ENCODE measurements at places on chromosomes 2 and 18. TPM values are rescaled to one million over a fixed set of nuclear protein-coding genes. Genes with fewer than 3 reads are reported as not detected.

DNA sequence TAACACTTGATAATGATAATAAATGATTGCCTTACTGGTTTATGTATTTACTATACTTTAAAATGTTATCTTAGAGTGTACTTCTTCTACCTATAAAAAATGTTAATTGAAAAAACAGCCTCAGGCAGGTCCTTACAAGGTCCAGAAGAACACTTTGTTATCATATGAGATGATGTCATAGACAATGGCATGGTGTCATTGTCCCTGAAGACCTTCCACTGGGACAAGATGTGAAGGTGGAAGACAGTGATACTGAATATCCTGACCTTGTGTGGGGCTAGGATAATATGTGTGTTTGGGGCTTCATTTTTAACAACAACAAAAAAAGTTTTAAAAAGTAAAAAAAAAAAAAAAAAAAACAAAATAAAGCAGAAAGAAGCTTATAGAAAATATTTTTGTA is 342.2 kb upstream of the KYNU start:
- no peak for DNase-seq

- no peak for DNase-seq
Measured at GRCh38 chr2:101374821-101375561, 12.3 kb downstream of the CREG2 start.

DNA sequence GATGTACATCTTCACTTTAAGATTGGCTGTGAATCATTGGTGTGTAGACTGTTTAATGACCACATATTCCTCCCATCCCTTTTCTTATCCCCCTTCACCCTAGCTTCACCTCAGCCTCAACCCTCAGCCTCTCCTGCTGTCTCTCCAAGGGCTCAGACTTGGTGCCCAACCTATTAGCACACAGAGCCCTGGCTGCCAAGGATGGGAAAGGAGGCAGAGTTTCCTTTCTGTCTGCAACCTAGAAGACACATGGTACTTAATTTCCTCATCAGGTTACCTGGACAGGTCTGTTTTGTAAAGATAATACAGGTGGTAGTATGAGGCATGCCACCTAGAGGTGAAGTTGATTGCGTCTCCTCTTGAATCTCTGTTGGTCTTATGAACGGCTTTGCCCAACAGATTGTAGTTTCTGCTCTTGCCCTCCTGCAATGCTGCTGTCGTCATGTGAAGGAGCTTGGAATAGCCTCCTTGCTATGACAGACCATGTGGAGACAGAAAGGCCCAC is 44.5 kb upstream of the RMND5A start:
- DNase-seq, result no peak

- DNase-seq, result no peak
Measured at GRCh38 chr2:238097988-238098871, 1.9 kb upstream of the ESPNL start.

DNA sequence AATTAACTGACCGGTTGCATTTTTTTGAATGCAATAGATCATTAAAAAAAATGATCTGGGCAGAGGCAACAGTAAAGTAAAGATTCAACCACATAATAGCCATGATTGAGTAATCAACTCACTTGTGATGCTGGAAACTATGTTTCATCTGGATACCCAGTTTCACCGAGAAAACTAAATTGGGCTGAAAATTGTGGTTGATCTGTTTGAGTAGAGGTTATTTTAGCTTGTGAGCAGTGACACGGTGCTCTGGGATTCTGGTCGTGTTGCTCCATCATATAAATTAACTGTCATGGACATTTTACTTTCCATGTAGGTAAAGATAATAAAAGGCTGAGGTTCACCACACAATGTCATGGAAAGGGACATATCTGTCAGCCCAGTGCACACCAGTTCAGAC is 58.7 kb downstream of the CD226 start:
- DNase-seq, result no peak

- DNase-seq, result no peak
Measured at GRCh38 chr2:223545830-223546229, 56.3 kb downstream of the SCG2 start.

GRCh38 chr2:204776781-204777559 is 231.7 kb downstream of the PARD3B start:
- DNase-seq, result no peak

DNA sequence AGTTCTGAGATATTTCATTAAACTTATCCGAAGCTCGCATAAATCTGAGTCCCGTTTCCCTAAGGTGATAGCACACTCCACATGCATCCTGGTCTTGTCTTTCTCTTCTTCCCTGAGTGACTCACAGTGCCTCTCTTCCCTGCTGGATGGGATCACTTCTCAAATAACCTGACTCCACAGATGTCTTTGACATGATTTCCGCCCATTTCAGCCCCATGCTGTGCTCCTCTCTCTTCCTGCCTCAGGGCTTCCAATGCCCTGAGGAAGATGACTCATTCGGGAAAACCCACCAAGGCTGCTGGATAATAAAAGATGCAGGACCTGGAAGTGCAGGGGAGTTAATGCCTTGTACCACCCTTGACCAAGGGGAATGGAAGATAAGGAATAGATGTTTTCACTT is 441.7 kb upstream of the SOX11 start:
- no peak for DNase-seq

- no peak for DNase-seq
Measured at GRCh38 chr2:23803264-23803964, 123.5 kb downstream of the ATAD2B start.

DNA sequence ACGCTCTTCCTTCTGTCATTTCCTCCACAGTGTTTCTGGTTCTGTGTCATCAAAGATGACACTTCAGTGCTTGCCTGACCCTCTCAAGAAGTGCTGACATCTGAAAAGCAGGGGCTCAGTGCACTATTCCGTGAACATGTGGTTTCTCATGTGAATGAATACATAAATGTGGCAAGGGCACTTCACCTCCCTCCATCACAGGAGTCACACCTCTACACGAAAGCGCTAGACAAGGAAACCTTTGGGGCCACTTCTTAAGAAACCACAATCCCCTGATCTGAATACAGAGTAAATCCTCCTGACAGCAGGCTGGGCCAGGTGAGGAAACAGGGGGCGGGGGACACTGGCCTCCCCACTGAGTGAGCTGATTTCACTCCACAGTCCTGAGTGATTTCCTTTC is 145.8 kb upstream of the ACAA2 start:
- DNase-seq, result no peak

GRCh38 chr18:48605408-48605845 is 66.6 kb downstream of the CTIF start:
- no peak for DNase-seq

GRCh38 chr2:44077942-44078511 is 82.2 kb upstream of the LRPPRC start:
- DNase-seq, result no peak

- DNase-seq, result no peak
Measured at GRCh38 chr2:231933916-231934401, 7.8 kb upstream of the NPPC start.

GRCh38 chr2:223786236-223786635 is 51.1 kb downstream of the AP1S3 start:
- DNase-seq, result no peak

- DNase-seq, result no peak
Measured at GRCh38 chr2:235478609-235479008, 15.2 kb upstream of the AGAP1 start.

DNA sequence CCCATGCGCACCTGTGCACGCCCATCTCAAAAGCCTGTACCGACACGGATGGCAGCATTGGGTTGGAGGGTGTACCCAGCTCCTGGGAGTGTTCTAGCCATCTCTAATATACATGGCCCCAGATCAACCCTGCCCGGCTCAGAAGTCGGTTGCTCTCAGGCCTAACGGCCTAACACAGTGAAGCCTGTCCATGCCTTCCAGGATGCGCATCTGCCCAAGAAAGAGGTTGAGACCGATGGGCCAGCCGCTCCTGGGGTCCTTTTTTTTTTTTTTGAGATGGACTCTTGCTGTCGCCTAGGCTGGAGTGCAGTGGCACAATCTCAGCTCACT is 32.1 kb downstream of the PDIA6 start:
- no peak for DNase-seq

GRCh38 chr2:36356298-36356989 is 866 bp downstream of the CRIM1 start:
- no peak for DNase-seq

DNA sequence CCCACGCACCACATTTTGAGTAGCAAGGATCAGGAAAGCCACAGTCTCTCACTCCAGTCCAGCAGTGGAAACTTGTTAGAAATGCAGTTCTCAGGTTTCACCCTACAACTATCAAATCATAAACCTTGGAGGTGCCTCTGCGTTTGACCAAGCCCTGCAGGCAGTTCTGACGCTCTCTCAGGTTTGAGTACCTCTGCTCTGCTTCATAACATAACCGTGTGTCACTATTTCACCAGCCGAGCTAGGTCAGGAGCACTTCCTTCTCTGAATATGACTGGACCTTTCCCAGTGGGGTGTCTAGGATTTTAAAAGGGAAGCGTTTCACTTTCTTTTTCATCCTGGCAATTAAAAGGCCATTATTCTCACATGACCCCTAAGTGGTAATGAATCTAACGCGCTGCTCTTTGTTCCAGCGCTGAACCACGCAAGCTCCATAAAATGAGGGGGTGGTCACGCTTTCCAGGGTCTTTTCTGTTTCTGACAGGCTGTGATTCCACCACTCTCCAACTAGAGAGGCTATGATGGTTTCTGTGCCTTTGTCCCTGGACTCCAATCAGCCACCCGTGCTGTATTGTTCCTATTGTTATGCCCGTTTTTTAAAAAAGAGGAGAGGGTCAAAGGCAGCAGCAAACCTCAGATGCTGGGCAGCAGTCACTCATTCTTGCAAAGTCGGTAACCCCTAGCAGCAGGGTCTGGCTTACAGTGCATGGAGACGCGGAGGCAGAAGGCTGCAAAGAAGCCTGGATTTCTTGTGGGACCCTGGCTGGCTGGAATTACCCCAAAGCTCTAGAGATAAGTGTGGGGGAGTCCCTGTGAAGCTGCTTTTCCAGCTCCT is 75.2 kb upstream of the CTNNA2 start:
- DNase-seq, result peak; percentile 61

DNA sequence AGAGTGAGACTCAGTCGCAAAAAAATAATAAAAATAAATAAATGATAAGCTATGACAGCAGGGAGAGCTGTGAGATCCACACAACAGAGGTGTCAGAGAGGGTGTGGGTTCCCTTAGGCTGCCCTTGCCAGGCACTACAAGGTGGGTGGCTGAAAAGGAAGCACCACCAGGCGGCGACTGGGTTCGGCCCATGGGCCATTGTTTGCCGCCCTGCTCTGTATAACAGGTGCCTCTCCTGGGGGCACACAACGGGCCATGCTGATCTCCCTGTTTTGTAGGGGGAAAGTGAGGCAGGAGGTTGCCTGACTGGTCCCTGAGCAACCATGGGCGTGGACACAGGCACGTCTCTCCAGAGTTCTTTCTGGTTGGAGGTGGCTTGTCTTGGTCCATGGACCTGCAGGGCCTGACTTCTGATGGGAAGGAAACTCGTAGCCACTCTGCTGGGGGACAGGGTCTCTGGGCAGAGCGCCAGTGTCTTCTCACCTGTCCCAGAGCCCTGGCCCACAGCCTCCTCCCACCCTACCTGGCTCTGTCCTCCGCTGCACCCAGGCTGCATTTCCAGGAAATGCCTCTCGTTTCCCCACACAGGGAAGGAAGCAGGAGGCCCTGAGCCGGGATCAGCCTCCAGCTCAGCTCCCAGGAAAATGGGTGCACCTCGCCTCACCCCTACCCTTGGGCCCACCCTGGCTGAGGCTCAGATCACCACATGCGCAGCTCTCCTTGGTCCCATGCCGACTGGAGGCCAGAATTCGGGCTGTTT is 109.6 kb upstream of the ODC1 start:
- DNase-seq, result no peak

- DNase-seq, result no peak
Measured at GRCh38 chr18:59593291-59593717, 103.9 kb downstream of the CCBE1 start.

Gene CNTNAP5
- not detected for total RNA-seq

Gene LHCGR
- total RNA-seq, result not detected

Gene CFAP65
- total RNA-seq, result not detected

Gene ERICH2
- 1.1 TPM for total RNA-seq

Gene KIAA2012
- total RNA-seq, result not detected

Gene TCF23
- not detected for total RNA-seq

Gene ZC3H6
- total RNA-seq, result 0.92 TPM

All from H4 (cell line).